AG20443 (cell line): ENCODE measurements at places on chromosomes 1 and 21.

- DNase-seq: no peak
These were observed 3.2 kb upstream of the KIAA1614 start for GRCh38 chr1:180909462-180909976.

- no peak for DNase-seq
These were observed 54.4 kb upstream of the SYT6 start for GRCh38 chr1:114208106-114208505.

GRCh38 chr21:33217138-33217520 lies 12.6 kb upstream of the IFNAR2 start:
- DNase-seq: no peak

DNA sequence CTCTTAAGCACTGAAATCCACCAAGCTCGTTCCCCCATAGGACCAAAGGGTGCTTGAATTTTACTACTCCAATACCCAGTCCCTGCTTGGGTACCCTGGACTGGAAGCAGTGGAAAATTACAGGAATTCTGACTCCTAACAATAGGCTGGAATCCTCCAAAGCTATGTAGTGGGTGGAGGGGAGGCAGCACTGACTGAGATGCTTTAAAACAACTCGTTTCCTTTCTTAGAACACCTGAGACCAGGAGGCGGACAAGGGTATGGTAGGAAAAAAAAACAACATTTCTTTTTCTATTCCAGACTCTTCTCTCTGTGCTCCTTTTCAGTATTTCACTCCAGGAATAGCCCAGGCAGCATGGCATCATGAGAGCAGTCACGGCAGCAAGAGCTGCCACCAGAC lies 2.3 kb downstream of the PEF1 start:
- DNase-seq: no peak

GRCh38 chr1:215719552-215719951 lies 152.4 kb downstream of the KCTD3 start:
- DNase-seq: no peak
